Muscle of leg (tissue), 16 donors: ENCODE measurements at places on chromosomes 4 and X. TPM values are rescaled to one million over a fixed set of nuclear protein-coding genes. Genes with fewer than 3 reads are reported as not detected.

Gene CXCL6
- not detected for total RNA-seq

Gene ARHGAP6
- total RNA-seq = 7.8 TPM

Gene HS3ST1
- 0.09 TPM for total RNA-seq

Gene TSPAN6
- 29.6 TPM for total RNA-seq

Gene POU4F2
- total RNA-seq = not detected

Gene PITX2
- total RNA-seq = 23.4 TPM

Gene ZNF185
- total RNA-seq = 18.3 TPM

Gene NLGN4X
- total RNA-seq = 3.1 TPM
